Fibroblast of the conjunctiva (primary cell): ENCODE measurements at places on chromosomes 12 and 14.

- DNase-seq: no peak
These were observed 13.0 kb upstream of the TRAF3 start for GRCh38 chr14:102764220-102764671.

DNA sequence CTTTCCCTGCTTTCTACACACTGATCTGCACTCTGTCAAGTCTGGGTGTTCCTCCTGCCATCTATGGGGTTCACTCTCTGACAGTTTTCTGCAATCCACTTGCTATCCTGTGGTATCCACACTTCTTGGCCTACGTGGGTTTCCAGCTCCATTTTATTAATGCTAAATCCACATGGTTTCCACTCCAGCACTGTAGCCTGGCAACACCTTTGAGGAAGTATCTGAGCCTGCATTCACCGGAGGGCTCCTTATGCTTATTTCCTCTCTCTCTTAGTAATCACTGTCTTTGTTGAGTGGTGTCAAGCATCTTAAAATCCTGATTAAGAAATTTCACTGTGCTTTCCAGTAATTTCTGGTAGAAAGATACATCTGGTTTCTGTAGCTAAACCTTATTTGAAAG is 703.7 kb downstream of the TMEM121 start:
- no peak for DNase-seq

DNA sequence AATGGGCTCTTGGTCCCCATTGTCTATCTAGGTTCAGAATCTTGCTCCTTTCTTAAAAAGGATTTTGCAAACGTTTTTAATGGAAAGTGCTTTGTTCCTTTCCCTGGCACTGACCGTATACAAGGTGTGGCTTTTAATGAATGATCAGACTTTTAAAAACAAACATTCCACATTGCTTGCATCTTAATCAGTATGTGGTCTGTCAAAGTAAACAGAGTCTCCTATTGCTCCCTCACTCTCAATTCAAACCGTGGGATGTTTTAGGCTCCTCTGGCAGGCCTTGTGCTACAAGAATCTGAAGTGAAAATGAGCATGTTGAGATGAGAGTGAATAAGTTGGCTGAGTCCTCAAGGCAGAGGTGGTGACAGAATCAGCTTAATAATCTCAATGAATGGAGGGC is 107.0 kb downstream of the VRK1 start:
- no peak for DNase-seq

- DNase-seq: no peak
These were observed 19.1 kb downstream of the ANG start for GRCh38 chr14:20707622-20708021.

DNA sequence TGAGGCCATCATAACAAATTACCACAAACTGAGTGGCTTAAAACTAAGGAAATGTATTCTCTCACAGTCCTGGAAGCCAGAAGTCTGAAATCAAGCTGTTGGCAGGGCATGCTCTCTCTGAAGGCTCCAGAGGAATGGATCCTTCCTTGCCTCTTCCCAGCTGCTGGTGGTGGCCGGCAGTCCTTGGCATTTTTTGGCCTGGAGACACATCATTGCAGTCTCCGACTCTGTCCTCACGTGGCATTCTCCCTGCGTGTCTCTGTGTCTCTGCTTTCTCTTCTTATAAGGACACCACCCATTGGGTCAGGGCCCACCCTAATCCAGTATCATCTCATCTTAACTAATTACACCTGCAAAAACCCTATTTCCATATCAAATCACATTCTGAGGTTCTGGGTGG is 206.1 kb downstream of the SLC41A2 start:
- DNase-seq: no peak

DNA sequence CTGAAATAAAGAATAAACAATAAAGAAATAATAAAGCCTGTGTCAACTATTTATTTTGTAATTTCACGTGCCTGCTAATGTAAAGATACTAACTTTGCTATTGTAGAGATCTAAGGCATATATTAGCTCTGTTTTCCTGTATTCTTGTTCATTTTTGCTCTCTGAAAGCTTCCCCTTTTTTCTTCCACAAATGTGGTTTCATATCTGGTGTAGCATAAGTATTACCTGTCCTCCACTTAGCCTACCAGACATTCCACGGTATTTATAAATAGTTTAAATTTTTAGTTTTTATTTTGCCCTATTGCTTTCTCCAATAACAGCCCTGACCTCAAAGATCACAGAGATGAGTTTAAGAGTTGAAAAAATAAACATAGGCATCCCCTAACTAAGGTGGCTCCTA is 92.6 kb upstream of the ATP2B1 start:
- no peak for DNase-seq

DNA sequence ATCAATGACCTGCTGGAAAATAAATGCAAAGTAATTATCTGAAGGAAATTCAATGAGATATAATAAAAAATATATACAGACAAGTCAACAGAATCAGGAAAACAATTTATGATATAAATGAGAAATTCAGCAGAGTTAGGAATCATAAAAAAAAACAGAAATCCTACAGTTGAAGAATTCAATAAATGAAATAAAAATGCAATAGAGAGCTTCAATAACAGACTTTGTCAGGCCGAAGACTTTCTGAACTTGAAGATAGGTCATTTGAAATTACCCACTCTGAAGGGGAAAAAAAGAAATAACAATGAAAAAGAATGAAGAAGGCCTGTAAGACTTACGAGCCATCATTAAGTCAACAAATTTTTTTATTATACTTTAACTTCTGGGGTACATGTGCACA is 15.5 kb upstream of the GARIN2 start:
- no peak for DNase-seq

- no peak for DNase-seq
These were observed 630.4 kb downstream of the DIO2 start for GRCh38 chr14:79580906-79581305.

- no peak for DNase-seq
These were observed 11.4 kb upstream of the CYP46A1 start for GRCh38 chr14:99672506-99673304.

- no peak for DNase-seq
These were observed 21.7 kb downstream of the GNS start for GRCh38 chr12:64737539-64737938.

GRCh38 chr12:3959799-3960560 is 86.8 kb upstream of the PARP11 start:
- no peak for DNase-seq

DNA sequence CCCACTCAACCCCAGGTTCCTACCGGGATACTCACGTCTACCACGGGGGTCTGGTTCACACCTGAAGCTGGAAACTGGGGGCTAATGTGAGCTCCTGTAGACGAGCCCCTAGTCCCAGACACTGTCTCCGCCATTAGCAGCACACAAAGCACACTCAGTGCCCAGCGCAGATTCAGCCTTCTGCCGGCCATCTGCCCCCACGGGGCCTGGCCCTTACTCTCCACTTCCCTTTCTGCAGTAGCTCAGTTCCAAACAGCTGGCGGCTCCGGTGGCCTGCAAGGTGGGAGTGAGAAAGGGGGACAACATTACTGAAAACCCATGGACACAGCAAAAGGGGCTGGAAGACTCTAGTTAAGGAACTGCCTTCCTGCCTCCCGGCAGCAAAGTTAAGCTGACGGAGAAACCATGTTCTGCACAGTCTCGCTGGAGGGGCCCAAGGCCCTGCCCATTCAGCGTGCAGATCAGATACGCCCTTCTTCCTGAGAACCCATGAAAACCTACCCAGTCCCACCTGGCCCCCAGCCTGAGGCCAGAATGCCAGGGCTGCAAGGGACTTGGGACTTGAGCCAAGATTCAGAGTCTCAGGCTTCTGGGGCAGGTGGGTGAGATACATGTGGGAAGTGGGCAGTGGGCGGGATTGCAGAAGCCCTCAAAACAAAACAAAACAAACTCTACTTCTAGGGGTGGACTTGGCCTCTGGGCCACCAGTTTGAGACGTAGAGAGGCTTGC is 2.1 kb downstream of the SLC8B1 start:
- no peak for DNase-seq

GRCh38 chr12:95099270-95099790 is 25.9 kb upstream of the NR2C1 start:
- no peak for DNase-seq

- DNase-seq: peak; percentile 9
These were observed 4.6 kb downstream of the FAM177A1 start for GRCh38 chr14:35050652-35051051.

GRCh38 chr12:70876952-70877351 is 43.6 kb downstream of the PTPRR start:
- no peak for DNase-seq

DNA sequence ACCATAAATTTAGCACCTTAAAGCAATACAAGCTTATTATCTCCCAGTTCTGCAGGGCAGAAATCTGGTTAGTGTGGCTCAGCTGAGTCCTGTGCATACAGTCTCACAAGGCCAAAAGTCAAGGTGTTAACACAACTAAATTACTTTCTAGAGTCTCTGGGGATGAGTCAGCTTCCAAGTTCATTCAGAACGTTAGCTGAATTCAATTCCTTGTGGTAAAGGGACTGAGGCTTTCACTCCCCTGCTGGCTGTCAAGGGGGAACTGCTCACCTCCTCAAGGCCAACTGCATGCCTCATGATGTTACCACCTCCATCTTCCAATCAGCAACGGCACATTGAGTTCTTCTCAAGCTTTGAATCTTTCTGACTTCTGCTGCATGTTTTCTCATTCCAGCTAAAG is 27.6 kb downstream of the EML5 start:
- DNase-seq: no peak

DNA sequence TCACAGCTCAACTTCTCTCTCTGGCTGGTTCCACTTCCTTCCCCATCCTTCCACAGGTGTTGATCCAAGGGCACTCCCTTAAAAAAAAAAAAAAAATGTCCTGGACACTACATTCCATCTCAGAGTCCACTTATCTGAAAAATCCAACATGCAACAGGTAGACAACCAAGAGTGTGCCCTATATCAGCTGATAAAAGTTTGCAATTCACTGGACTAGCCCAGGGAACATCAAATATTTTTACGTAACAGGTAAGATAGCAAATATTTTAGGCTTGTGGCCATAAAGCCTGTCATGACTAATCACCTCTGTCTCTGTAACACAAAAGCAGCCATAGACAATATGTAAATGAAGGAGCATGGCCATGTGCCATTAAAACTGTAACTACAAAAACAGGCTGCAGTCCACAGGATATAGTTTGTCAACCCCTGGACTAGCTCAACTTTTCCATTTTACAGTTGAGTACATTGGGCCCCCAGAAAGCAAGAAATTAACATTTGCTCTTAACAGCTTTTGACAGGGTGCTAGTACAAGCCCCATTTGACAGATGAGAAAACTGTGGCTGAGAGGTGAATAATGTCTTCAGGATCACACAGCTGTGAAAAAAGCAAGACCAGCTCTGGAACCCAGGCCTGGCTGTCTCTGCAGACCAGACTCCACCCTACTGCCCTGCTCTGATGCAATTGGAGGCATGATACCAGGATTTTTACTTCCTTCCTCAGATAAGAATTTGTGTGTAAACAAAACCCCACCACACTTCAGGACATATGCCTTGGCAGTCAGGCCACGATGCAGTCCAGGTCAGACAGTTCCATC is 68.9 kb downstream of the CMKLR1 start:
- DNase-seq: no peak

- no peak for DNase-seq
These were observed 19.8 kb upstream of the CABP1 start for GRCh38 chr12:120620624-120621023.

- DNase-seq: no peak
These were observed 886 bp downstream of the SIX1 start for GRCh38 chr14:60648249-60648933.
